Gastroesophageal sphincter (tissue), 4 donors: ENCODE measurements at places on chromosomes 1 and 21.

DNA sequence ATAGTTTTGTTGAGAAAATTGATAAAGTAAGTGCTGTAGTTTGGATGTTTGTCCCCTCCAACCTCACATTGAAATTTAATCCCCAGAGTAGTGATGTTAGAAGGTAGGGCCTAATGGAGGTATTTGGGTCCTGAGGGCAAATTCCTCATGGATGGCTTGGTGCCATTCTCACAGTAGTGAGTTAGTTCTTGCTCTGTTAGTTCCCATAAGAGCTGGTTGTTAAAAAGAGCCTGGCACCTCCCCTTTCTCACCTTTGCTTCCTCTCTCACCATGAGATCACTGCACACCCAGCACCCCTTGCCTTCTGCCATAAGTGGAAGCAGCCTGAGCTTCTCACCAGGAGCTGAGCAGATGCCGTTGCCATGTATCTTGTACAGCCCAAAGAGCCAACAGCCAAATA is 354.8 kb upstream of the NFIA start:
- no peak overlapping the region for H3K27ac ChIP-seq
- ATAC-seq: no peak
- H3K4me3 ChIP-seq: no peak overlapping the region
- no peaks in the 10 kb centered on the region for H3K27me3 ChIP-seq

GRCh38 chr1:57312869-57313268 is 111.0 kb downstream of the DAB1 start:
- no peak for ATAC-seq
- H3K27ac ChIP-seq: no peak overlapping the region
- no peaks in the 10 kb centered on the region for H3K36me3 ChIP-seq
- no peaks in the 10 kb centered on the region for H3K4me1 ChIP-seq
- no peak overlapping the region for H3K4me3 ChIP-seq

DNA sequence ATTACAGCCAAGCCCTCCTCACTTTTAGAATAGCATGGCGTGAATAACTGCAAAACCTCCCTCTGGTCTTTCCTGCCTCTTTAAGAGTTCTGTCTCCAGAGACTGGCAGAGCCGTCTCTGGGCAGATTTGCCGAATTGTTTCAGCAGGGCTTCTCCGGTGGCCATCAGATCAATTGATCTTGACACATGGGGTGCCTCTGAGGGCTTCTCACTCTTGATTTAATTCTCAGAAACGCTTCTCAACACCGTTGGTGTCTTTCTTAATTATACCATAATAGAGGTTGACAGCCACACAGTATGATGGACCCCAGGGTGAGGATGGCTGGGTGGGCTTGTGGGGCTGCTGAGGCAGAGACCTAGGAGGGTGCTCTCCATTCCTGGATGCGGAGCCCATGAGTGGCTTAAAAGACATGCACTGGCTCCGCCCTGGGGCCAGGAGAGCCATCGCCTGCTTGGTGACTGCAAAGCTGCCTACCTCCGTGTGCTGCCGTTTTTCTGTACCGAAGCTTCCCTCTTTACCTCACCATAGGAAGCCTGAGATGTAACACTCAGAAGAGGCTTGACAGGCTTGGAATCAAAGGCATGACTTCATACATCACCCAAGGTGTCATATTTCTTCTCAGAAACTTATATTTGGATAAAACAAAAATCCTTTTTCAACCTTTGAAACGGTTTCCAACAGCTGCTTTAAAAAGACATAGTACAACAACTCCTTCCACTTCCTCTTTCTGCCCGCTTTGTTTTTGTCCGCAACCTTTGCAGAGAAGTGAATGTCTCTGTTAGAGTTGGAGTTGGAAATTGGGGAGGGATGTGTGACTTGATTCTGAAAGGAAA is 82.9 kb downstream of the GALNT2 start:
- H3K27ac ChIP-seq: peak overlapping the region; percentile 24
- H3K4me3 ChIP-seq: no peak overlapping the region
- no peaks in the 10 kb centered on the region for H3K36me3 ChIP-seq

- peaks cover 46% of the 10 kb centered on the region for H3K36me3 ChIP-seq
- H3K4me1 ChIP-seq: peaks cover 27% of the 10 kb centered on the region
- no peak for ATAC-seq
These were observed 4.6 kb downstream of the ATP13A2 start for GRCh38 chr1:17007121-17007520.

DNA sequence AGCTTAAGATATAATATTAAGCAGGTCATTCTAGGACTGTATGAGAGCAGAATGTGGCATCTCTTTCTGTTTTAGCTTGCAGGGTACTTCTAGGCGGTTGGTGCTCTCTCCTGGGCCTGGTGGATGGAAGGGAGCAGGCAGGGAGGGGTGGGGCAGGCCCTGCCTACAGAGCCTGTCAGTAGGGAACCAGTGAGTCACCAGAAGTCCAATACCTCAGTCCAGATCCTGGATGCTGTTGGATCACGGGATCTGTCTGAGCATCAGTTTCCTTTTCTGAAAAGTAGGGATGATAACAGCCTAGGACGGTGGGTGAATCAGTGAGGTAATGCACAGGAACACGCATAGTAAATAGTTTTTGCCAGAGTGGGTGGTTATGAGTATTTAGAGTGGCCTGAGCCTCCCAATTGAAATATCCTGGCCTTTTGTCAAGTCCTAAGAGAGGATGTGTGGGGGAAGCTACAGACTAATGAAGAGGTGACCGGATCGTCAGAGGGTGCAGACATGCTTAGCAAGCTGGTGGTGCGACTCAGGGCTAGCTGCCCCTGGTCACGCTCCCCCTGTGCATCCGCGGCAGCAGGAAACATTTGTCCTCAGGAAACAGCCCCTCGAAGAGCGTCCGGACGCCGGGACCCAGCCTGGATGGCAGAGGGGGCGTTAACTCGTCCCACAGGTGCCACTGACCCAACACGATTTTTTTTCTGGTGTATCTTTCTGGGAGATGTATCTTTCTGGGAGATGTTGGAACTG is 23.9 kb downstream of the NAV1 start:
- no peaks in the 10 kb centered on the region for H3K36me3 ChIP-seq
- no peaks in the 10 kb centered on the region for H3K27me3 ChIP-seq
- H3K4me3 ChIP-seq: no peak overlapping the region
- peak; percentile 75 for ATAC-seq
- peak overlapping the region; percentile 39 for H3K27ac ChIP-seq

DNA sequence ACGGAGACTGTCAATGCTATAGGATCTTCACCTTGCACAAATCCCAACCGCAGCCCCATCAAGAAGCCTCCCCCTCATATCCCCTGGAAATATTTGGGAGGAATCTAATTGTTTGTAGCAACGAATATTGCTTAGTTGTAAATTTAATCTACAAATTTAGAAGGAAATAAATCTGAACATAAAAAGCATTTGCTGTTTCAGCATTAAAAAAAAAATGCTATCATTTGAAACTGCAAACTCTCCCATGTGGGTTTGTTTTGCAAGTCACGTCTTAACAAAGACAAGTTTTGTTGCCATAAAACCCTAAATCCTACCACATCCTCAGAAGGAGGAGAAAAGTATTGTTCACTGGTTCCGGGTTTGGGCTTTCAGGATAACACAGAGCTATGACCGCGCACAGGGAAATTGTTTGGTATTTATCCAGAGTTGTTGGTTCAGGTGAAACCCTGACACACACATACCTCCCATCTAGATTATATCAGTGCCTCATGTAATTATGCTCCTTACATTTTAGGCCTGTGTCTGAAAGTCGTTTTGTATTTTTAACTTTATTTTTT is 279.6 kb downstream of the TM2D1 start:
- H3K36me3 ChIP-seq: no peaks in the 10 kb centered on the region
- H3K4me1 ChIP-seq: peaks cover 27% of the 10 kb centered on the region
- no peak overlapping the region for H3K4me3 ChIP-seq
- no peak overlapping the region for H3K27ac ChIP-seq
- H3K27me3 ChIP-seq: no peaks in the 10 kb centered on the region

GRCh38 chr1:215835951-215836350 is 268.8 kb downstream of the KCTD3 start:
- no peaks in the 10 kb centered on the region for H3K27me3 ChIP-seq
- H3K4me3 ChIP-seq: no peak overlapping the region
- H3K27ac ChIP-seq: no peak overlapping the region
- no peak for ATAC-seq
- H3K36me3 ChIP-seq: no peaks in the 10 kb centered on the region
- H3K4me1 ChIP-seq: no peaks in the 10 kb centered on the region

DNA sequence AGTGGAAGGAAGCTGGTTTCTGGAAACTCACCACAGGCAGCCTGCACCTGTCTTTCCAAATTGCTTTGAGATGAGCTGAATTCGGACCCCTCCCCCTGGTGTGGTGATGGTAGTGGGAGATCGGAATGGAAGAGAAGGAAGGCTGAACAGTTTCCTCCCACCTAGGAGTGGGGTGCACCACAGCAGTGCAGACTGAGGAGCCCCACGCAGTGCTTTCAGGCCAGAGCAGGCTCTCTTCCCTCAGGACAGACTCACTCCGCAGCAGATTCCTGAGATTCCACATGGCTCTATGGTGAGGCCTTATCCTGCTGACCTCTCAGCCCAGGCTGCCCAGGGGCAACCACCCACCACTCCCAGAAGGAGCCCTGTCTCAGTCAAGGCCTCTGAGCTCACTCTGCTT is 80.9 kb downstream of the ATP1A1 start:
- no peaks in the 10 kb centered on the region for H3K4me1 ChIP-seq
- no peaks in the 10 kb centered on the region for H3K27me3 ChIP-seq
- H3K27ac ChIP-seq: no peak overlapping the region
- H3K36me3 ChIP-seq: no peaks in the 10 kb centered on the region

GRCh38 chr1:99818063-99818699 is 32.0 kb upstream of the AGL start:
- no peak for ATAC-seq
- no peaks in the 10 kb centered on the region for H3K27me3 ChIP-seq
- H3K4me3 ChIP-seq: no peak overlapping the region
- no peaks in the 10 kb centered on the region for H3K36me3 ChIP-seq
- H3K4me1 ChIP-seq: no peaks in the 10 kb centered on the region

- H3K27me3 ChIP-seq: no peaks in the 10 kb centered on the region
- H3K4me3 ChIP-seq: no peak overlapping the region
- H3K4me1 ChIP-seq: no peaks in the 10 kb centered on the region
- H3K36me3 ChIP-seq: no peaks in the 10 kb centered on the region
- ATAC-seq: no peak
- H3K27ac ChIP-seq: no peak overlapping the region
These were observed 45.2 kb downstream of the HLX start for GRCh38 chr1:220924331-220924970.

- no peaks in the 10 kb centered on the region for H3K27me3 ChIP-seq
- H3K4me3 ChIP-seq: no peak overlapping the region
- no peaks in the 10 kb centered on the region for H3K4me1 ChIP-seq
- no peak overlapping the region for H3K27ac ChIP-seq
- peaks cover 56% of the 10 kb centered on the region for H3K36me3 ChIP-seq
These were observed 429 bp upstream of the DPH2 start for GRCh38 chr1:43969416-43969745.

DNA sequence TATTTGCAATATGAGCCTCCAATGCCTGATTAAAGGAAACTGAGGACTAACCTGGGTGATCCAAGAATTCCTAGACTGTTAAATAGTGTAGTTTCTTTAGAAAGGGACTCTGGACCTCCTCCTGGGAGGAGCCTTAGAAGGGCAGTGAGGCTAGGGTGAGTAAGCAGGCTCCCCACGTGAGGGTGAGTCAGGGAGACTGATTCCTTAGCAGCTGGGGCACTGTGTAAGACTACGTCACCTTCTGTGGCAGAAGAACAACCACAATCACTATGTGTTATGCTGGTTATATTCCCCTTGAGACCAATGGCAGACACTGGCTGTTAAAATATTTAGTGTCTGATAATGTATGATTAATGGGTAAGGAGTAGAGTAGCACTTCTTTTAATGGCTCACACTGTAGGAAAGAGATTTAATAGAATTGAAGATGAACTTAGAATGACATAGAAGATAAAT is 53.3 kb upstream of the SYT14 start:
- no peak overlapping the region for H3K27ac ChIP-seq
- ATAC-seq: peak; percentile 80
- H3K4me1 ChIP-seq: no peaks in the 10 kb centered on the region
- H3K27me3 ChIP-seq: peaks cover 18% of the 10 kb centered on the region
- no peaks in the 10 kb centered on the region for H3K36me3 ChIP-seq
- no peak overlapping the region for H3K4me3 ChIP-seq

DNA sequence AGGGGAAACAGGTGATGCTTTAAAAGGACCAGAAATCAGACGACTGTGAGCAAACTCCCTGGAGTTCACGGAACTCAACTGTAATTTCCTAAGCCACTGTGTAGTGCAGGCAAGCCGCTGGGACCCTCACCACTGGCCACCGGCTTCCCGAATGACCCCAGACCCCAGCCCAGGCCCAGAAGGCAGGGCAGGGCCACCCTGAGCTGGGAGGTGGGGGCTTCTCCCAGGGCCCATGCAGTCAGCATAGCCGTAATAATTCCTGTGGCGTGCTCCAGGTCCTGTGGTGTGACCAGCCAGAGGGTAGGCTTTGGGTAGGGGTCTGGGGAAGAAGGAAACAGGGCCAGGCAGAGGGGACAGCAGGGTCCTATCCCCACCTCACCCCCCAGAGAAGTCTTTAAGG is 3.5 kb upstream of the ARF1 start:
- no peak overlapping the region for H3K27ac ChIP-seq
- no peaks in the 10 kb centered on the region for H3K27me3 ChIP-seq
- H3K36me3 ChIP-seq: no peaks in the 10 kb centered on the region
- no peak for ATAC-seq
- no peak overlapping the region for H3K4me3 ChIP-seq
- H3K4me1 ChIP-seq: no peaks in the 10 kb centered on the region
